ENCODE measurements at places on chromosomes 7 and 10.

DNA sequence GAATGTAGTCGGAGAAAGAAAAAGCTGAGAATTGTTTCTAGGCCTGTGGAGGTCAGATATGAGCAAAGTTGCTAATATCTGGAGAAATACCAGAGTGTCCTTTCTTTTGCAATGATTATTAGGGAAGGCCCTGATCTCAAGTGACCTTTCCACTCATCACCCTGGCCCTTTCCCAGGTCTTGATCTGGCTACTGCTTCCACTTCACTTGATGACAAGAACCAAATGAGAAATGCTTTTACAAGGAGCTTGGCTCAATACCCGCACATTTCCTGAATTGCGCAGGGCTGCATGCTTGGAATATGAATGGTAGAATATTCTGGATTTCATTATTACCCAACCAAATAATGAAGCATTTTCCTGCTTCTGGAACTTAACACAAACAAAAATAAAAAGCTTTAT, 104.6 kb downstream of the ITGB8 start:
- DNase-seq = no peak

- no peak for DNase-seq
Measured at GRCh38 chr7:151382079-151382885, 27.6 kb downstream of the WDR86 start.

DNA sequence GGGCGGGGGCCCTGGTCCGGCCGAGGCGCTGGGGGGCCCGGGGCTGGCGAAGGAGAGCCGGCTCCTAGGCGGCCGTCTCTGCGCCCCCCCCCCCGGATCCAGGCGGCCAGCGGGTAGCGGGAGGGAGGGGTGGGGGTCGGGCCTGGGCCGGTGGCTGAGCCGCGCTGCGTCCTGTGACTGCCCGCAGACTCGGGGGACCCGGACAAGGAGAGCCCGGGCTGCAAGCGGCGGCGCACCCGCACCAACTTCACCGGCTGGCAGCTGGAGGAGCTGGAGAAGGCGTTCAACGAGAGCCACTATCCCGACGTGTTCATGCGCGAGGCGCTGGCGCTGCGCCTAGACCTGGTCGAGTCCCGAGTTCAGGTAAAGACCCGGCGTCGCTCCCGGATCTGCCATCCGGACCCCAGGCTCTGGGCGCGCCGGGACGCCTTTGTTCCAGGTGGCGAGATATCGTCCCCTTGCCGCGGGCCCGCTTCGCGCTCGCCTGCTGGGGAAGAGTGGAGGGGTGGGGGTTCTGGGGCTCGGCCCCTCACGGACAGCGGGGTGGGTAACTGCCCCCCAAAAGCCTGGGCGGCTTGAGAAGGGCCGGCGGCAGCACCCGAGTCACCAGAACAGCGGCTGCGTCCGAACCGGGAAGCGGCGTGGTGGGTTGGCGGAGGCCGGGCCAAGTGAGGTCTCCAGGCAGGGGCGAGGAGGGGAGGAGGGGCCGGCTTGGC, 819 bp downstream of the UNCX start:
- no peak for DNase-seq

DNA sequence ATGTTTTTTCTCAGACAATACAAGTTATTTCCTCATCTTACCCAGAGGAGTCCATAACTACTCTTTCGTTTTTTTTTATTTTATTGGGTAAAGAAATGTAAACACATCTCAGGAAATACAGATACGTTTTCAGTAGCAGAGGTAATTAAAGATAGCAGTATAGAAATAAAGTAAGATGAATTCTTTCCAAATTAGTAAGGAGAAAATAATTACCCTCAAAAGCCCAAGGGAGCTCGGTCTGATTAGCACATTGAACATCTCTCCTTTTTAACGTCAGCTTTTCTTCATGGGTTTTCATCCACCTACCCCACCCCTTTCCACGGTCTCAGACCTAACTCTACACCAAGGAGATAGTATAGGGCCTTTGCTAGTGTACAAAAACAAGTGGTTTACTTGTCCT, 294.2 kb downstream of the GRID1 start:
- no peak for DNase-seq

All from activated CD4-positive, CD25-positive, alpha-beta regulatory T cell treated with anti-CD3 and anti-CD28 coated beads, Interleukin-2, amount 50 U/mL, for 16 hours (primary cell).